SK-N-DZ (cell line): ENCODE measurements at places on chromosomes 12 and 14.

GRCh38 chr14:65373671-65374039 is 38.9 kb upstream of the FUT8 start:
- no peak for DNase-seq

- no peak for DNase-seq
These were observed 162.9 kb downstream of the DUSP6 start for GRCh38 chr12:89189448-89189847.

DNA sequence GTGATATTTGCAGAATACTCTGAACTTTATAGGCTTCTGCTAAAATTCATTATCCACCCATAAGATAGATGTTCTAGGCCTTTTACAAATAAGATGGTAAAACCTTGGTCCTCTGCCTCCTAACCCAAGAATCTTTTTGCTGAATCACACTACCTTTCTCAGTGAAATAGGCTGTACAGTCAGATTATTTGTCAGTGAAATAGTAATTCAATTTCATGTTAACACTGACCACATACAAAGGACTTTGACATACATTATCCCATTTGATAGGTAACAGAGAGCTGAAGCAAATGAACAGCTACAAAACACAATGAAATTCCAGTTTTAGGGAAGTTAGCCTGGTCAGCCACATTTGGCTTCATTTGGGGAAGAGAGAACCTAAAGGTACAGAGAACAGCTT is 141.1 kb downstream of the PCNX1 start:
- peak; percentile 4 for DNase-seq

DNA sequence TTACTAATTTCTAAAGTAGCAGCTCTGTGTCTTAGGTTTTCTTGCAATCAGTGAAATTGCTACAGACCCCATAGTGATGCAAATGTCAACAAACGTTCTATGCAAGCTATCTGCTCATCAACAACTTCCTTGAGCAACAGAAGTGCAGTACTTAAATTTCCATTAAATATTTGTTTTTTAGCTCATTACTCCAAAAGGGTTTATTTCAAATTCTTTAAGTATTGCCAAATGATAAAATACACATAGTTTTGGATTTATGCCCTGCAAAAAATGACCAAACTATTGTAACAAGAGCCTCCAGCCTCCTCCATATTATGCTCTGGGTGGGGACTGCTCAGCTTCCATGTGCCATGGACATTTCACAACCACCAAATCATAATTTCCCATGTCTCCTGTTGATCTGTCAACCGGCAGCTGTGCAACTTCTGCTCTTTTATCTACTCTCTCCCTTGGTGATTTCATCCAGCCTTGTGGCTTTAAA is 4.4 kb downstream of the BDKRB1 start:
- DNase-seq = no peak

DNA sequence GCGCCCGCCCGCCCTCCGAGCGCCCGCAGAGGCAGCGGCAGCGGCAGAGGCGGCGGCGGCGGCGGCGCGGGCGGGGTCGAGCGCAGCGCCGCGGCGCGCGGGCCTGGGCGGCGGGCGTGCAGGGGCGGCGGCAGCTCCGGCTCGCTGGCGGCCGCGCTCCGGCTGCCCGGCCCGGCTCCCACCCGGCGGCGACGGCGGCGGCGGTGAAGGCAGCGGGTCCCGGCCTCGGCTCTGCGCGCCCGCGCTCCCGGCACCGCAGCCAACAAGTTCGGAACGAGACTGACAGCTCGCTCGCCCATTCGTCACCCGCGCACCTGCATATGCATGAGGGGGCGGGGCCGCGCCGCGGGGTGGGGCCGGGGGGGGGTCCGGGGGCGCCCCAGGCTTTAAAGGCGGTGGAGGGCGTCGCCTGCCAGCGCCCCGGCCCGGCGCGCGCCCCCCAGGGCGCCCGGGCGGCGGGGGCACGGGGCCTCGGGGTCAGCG is at the start of gene JAG2:
TSS of gene JAG2 (minus strand) at position 281 of the 483 bp plus-strand sequence. CDS start 356 bp downstream, outside the sequence.
- DNase-seq = no peak

- no peak for DNase-seq
These were observed 173.4 kb downstream of the PTPRO start for GRCh38 chr12:15495746-15496145.

- DNase-seq = no peak
These were observed 147.6 kb downstream of the PHETA1 start for GRCh38 chr12:111221062-111222026.

GRCh38 chr12:25558586-25558985 is 5.5 kb upstream of the LMNTD1 start:
- DNase-seq = no peak

GRCh38 chr12:89742337-89743022 is 33.8 kb upstream of the ATP2B1 start:
- DNase-seq = no peak

DNA sequence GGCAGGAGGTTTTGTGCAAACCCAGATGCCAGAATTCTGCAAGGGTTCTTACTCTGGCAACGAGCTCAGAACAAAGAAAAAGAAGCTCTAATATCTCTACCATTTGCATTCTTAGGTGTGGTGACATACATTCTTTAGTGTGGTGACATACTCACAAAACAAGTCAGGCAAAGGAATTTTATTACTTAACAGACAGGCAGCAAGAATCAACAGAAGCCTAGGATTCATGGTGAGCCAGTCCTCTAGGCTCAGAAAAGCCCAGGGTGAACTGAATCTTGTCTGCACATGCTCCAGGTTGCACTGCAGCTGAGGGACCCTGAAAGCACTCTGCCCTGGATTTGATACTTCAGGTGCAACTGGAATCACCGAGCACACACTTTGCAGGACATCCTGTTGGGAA is 122.4 kb upstream of the PTPRQ start:
- no peak for DNase-seq

GRCh38 chr12:106254724-106255123 is 6.9 kb upstream of the CKAP4 start:
- DNase-seq = no peak

- DNase-seq = no peak
These were observed 46.2 kb downstream of the GALNT9 start for GRCh38 chr12:132282950-132283771.

DNA sequence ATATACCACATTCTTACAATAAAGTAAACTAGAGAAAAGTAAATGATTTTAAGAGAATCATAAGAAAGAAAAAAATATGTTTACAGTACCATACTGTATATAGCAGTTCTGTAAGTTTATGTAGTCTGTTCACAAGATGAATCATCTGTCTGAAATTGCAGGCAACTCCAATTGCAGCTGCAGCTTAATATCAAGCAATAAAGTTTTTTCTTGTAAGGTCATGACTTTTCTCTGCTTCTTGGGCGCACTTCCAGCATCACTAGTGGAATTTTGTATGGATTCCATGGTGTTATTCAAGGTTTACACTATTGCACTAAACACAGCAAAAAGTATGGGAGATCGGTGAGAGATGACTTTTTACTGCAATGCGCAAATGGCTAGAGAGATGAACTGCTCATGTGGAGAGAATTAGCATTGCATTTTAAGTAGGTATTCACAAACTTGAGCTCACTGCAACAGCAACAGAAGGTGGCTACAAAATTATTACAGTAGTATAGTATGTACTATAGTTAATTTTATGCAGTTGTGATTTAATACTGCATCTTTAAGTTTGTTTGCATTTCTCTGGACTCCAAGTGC is 445.4 kb upstream of the OR4E1 start:
- no peak for DNase-seq

DNA sequence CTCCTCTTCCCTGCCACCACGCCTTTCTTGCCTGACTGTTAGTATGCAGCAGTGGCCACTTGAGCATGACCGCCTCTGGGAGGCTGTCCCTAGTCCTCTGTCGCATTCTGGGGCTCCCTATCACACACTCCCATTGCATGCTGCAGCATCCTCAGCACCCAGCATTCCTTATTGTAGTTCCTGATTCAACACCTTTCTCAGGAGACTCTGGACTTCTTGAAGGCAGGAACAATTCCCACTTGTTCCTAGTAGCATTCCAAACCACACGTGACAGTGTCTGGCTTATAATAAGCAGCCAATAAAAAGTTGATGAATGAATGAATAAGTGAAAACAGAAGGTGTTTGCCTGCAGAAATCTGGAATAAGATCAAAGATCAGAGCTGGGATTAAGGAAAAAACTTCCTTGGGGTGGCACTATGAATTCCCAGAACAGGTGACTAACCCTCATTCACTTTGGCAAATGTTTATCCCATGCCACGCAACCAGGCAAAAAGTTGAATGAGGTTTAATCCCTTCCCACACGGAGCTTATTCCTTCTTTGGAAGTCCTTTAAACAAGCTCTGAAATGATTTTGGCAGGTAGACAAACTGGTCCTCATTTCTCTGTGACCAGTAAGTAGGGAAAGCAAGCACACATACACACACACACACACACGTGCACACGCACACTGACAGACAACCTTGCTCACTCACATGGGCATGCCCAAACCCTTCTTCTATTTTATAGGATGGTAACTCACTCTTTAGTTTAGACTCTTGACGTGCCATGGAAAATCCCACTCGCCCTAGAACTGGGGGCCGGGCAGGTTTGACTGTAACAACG is 26.5 kb downstream of the NTF3 start:
- DNase-seq = no peak

- DNase-seq = peak; percentile 48
These were observed 15.2 kb downstream of the STON2 start for GRCh38 chr14:81384900-81385299.

GRCh38 chr12:93990832-93991803 is 157.3 kb upstream of the PLXNC1 start:
- peak; percentile 77 for DNase-seq

DNA sequence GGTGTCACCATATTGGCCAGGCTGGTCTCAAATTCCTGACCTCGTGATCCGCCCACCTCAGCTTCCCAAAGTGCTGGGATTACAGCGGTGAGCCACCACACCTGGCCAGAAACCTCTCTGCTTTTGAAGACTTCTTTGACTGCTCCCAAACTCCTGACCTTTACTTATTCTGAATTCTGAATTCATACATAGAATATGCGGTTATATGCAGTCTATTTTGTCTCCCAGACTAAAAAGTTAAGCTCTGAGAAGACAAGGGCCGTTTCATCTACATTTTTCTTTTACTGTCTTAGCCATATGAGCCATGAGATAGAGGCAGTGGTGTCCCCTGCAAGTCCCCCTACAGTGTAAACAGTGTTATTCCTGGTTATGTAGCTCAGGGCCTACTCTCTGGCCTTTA is 179.3 kb downstream of the NTF3 start:
- DNase-seq = no peak

- DNase-seq = no peak
These were observed 167.1 kb downstream of the PIK3C2G start for GRCh38 chr12:18428416-18428815.

GRCh38 chr14:51780006-51780692 is 80.3 kb upstream of the GNG2 start:
- peak; percentile 64 for DNase-seq

- no peak for DNase-seq
These were observed 174.3 kb downstream of the FOXN3 start for GRCh38 chr14:89242652-89243279.

- no peak for DNase-seq
These were observed 19.4 kb downstream of the KRT85 start for GRCh38 chr12:52347551-52348510.

DNA sequence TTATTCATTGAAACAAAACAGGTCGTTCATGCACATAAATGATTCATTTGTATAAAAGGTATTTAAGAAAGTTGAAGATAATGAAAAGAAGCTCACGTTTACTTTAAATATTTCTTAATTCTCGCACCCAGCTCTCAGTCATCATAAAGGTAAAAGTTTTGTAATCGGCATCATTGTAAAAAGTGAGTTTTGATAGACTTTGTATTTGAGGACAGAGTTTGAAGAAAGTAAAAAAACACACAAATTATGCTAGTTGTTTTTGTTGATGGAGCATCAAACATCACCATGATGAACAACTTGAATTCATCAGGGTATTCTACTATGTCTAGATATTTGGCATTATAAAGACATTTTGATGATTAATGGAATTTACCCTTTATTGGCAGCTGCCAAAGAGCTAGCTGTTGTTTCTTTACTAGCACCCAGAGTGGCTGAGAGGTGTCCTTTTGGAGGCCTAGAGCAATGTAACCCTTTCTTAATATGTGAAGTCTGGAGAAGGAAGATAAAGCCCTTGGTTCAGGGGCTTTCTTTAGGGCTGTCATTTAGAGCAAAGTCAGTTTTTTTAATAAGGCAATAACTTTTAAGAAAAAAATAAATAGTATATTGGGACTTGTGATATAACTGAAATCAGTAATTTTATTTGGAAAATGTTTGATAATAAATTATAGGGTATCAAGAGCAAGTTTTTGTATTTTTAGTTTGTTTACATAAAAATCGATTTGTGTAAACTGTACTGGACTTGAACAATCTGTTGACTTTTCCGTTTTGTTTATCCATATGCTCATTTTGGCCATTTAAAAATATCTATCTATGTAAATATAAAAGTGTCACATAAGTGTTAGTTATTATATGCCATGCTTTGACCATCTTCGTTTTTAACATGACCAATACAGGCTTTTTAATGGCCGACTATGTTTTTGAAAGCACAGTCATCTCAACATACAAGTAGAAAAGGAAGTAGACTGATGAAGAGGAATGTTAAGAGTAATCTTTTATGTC is 7.4 kb downstream of the GLRX5 start:
- no peak for DNase-seq

GRCh38 chr12:67520606-67521005 is 127.9 kb upstream of the DYRK2 start:
- DNase-seq = no peak

- DNase-seq = no peak
These were observed 231.0 kb upstream of the ATP2B1 start for GRCh38 chr12:89939522-89940215.

GRCh38 chr14:35956376-35957085 is 130.4 kb downstream of the BRMS1L start:
- DNase-seq = no peak

- DNase-seq = no peak
These were observed 844 bp downstream of the GLTP start for GRCh38 chr12:109879351-109880042.

- DNase-seq = peak; percentile 48
These were observed 165.8 kb downstream of the MON2 start for GRCh38 chr12:62632411-62632918.

GRCh38 chr14:31118892-31119291 is 88.7 kb downstream of the HECTD1 start:
- no peak for DNase-seq

GRCh38 chr14:101357559-101358319 is 203.6 kb upstream of the DIO3 start:
- no peak for DNase-seq
